ENCODE measurements at places on chromosomes 5 and 9.

DNA sequence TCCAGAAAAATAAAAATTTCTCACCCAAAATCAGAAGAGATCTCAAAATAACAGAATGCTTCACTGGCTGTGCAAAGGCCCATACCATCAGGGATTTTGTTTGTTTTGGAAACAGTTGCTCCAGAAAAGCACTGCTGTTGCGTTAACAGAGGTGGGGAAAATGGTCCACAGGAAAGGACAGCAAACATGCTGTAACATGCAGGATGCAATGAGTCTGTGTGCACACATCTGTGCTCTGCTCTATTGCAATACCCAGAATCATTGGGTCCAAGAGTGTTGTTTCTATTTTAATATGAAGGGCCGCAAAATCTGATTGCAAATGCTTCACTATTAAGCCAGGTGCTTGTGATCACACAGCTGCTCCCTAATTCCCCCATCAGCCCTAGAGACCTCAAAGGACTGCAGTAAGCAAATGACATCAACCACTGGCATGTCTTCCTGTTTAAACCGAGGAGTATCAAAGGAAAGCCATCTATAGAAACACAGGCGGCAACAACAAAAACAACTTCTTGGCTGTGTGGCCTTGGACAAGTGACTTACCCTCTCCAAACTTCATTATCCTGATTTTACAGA lies 141.0 kb downstream of the DCP2 start:
- no peak for DNase-seq

DNA sequence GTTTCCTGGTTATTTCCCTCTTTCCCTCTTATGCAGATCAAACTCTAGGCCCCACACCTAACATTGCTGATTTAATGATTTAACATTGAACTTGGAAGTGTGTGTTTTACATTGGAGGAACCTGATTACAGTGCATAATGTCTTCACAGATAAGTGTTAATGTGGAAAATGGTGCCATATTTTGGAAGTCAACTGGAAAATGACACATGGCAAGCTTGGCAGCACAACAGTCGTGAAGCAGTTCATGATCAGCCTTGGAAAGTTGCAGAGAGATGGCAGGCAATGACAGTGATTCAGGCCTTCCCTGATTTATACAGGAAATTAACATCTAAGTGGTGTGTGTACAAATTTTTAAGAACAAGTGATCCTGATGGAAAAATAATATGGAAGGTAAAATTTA lies 80.0 kb upstream of the CTNND2 start:
- DNase-seq = no peak

DNA sequence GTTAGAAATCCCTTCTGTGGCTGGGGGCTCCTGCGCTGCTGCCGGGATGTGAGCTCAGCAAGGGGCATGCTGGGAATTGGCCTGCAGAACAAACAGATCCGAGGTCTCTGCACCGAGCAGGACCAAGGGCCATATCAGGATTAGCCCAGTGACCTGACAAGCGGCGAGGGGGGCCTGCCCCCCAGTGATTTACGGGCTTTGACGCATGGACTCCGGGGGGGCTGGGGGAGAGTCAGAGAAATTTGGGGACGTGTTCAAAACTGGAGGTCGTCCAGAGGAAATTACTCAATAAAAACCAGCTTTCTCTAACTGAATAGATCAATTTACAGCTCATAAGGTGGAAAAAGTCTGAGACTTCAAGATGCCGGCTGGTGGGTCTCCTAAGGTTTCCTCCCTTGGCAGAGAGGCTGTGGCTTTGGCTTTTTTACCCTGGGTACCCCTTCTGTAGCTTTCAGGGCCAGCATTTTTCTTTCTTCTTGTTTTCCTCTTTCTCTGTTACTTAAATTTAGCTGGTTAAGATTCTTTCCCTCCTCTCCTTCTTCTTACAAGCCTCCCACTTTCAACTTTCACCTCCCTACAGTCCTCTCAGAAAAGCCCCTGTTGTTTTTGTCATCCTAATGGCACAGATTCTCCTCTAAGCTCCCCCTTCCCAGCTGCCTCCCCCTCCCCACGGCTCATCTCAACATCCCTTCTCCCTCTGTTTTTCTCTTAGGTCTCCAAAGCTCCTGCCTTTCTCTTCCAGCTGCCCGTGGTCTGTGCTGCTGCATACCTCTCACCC lies 551.0 kb downstream of the CCDC171 start:
- no peak for DNase-seq

DNA sequence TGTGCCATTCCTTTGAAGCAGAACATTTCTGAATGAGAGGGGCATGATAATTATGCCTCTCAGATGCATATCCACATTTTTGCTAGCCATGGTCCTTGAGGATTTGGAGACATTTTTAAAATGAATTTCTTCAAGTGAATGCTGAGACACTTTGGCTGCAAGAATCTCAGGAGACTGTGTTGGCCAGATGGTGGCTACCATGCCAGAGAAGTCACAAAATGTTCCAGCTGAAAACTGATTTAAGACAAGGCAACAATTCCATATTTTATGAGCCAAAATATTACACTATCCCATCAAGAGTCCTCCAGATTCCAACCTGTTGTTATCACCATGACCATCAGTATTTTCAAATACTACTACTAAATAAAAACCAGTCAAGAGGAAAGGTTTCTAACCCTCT lies 859.5 kb upstream of the DMAC1 start:
- no peak for DNase-seq

- DNase-seq = no peak
Observed at GRCh38 chr5:60584304-60584703, 115.7 kb downstream of the DEPDC1B start.

DNA sequence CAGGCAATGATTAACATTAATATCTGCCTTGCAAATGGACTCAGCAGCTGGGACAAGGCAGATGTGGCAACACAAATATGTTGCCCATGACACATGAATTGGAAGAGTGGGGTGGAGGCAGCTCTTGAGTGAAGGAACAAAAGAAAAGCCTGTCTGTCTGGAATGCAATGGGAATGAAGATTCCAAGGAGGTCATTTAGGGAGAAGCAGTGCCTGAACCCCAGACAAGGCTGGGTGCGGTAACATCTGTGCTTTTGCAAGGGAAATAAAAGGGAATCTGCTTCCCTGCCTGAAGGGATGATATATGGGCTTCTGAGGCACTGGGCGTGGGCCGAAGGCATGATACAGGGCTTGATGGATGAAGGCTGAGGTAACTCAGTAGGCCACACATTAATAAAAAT lies 94.1 kb upstream of the TRIM32 start:
- no peak for DNase-seq

All from activated T-helper 1 cell treated with anti-CD3 and anti-CD28 coated beads, Interleukin-2, amount 50 U/mL, for 16 hours (primary cell).